Hindlimb muscle (tissue), 1 donor: ENCODE measurements at places on chromosomes 3 and 15.

GRCh38 chr15:25508369-25509002 is 69.7 kb upstream of the UBE3A start:
- peak; percentile 29 for DNase-seq

- DNase-seq, result no peak
Observed at GRCh38 chr3:181134873-181135272, 145.3 kb upstream of the DNAJC19 start.

- DNase-seq, result no peak
Observed at GRCh38 chr15:75760704-75761435, 48.2 kb upstream of the CSPG4 start.

GRCh38 chr15:48855501-48856440 is 22.2 kb upstream of the EID1 start:
- DNase-seq, result peak; percentile 47

DNA sequence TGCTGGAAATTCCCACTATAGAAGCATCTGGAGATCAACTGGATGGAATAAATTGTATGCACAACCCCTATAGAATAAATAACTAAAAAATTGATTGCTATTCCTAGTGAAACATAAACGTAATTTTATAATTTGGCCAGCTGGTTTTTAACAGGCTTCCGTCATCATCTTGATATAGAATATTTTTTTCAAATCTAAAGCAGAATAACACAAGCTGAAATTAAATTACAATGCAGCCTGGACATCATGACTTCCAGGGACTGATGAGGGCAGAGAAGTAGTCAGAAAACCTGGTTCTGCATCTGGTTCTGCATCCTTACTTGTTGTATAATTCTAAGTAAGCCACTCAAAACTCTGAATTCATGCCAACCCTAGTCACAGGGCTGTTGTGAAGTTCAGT is 146.1 kb downstream of the MEX3B start:
- DNase-seq, result no peak

GRCh38 chr15:66157507-66157906 is 96.0 kb downstream of the MEGF11 start:
- DNase-seq, result no peak

- DNase-seq, result no peak
Observed at GRCh38 chr15:99431661-99432091, 134.1 kb upstream of the MEF2A start.

GRCh38 chr15:101599091-101599490 is 53.1 kb downstream of the TM2D3 start:
- DNase-seq, result no peak

GRCh38 chr3:24829629-24830229 is 335.1 kb upstream of the THRB start:
- peak; percentile 22 for DNase-seq

DNA sequence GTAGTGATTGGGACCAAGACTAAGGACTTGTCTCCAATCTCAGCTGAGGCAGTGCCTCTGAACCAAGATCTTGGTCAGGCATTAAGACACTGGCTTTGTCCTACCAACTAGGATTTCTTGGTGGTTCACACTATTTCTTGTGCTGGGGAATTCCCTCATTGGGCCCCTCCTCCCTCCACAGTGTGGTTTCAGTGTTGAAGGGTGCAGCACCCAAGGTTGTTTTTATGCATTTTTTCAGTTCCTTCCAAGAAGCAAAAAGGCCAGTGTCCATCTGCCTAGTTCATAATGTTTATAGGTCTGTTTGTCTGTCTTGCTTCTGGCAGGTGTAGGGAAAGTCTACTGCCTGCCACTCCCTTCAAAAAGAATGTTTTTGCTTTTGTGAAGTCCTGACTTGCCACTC is 10.6 kb upstream of the ITPKA start:
- DNase-seq, result no peak

- DNase-seq, result no peak
Observed at GRCh38 chr15:78987556-78988360, 42.9 kb upstream of the CTSH start.

- no peak for DNase-seq
Observed at GRCh38 chr3:162021206-162021605, 524.6 kb downstream of the OTOL1 start.

DNA sequence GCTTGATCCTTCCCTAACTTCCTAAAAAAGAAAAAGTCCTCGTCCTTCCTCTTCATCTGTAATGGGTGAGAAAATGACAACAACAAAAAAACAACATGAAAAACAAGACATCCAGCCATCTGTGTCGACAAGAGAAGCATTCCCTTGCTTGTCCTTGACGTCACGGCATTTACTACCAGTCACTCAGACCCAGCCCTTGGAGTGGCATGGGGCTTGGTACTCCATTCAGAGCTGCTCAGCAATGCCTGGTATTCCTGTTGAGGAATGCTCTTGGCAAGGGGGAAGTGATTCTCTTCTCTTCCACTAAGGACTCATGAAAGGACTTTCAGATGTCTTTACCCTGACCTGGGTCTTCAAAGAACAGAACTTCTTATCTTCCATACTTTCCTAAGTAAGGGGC is 339.7 kb upstream of the RASGRP1 start:
- DNase-seq, result no peak

DNA sequence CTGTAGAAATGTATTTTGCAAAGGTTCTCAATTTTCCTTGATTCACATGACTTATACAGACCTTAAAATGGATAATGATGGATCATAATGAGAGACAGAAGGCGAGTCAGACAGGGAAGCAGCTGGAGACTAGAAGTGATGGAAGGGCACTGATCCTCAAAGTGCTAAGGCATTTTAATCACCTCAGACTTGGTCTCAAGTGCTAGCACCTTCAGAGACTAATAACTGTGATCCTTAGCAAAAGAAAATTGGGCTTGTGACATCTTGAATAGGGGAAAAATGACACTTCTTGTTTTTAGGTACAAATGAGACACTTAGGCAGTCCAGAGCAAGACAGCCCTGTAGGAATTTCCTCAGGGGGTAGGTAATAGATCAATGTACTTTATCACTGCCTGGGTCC is 1011.7 kb downstream of the SQOR start:
- DNase-seq, result no peak

GRCh38 chr15:28889346-28889745 is 3.6 kb downstream of the APBA2 start:
- DNase-seq, result no peak

GRCh38 chr15:26889298-26889898 is 22.5 kb downstream of the GABRA5 start:
- peak; percentile 67 for DNase-seq
